ENCODE measurements at places on chromosomes 6 and 20. TPM values are rescaled to one million over a fixed set of nuclear protein-coding genes. Genes with fewer than 3 reads are reported as not detected.
A peak's percentile ranks its signal among the peaks of the same experiment; 100 is the strongest.

Gene LY6G6C
- not detected for total RNA-seq

GRCh38 chr20:37697314-37697713 lies 3.5 kb downstream of the CTNNBL1 start:
- no peak overlapping the region for H3K27ac ChIP-seq
- peaks cover 7% of the 10 kb centered on the region for H3K36me3 ChIP-seq
- no peak for DNase-seq
- H3K4me1 ChIP-seq: peaks cover 27% of the 10 kb centered on the region
- H3K27me3 ChIP-seq: no peaks in the 10 kb centered on the region

DNA sequence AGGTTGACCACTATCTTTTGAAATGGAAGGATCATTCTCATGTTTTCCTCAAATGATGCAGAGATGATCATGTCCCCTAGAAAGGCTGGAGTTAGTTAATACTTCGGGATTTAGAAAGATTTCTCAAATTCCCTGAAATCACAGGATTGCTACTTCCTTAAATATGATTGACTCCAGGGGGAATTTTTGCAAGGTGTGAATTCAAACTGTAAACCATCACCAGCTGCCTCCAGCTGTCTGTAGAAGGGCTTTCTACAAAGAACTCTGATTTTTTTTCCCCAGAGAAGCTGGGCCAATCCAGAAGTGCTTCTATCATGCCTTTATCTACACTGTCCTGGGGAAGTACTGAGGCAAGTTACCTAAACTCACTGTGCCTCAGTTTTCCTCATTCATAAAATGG lies 114.5 kb downstream of the EDN1 start:
- no peak for DNase-seq
- no peak overlapping the region for H3K4me3 ChIP-seq
- no peaks in the 10 kb centered on the region for H3K36me3 ChIP-seq
- peaks cover 2% of the 10 kb centered on the region for H3K27me3 ChIP-seq

DNA sequence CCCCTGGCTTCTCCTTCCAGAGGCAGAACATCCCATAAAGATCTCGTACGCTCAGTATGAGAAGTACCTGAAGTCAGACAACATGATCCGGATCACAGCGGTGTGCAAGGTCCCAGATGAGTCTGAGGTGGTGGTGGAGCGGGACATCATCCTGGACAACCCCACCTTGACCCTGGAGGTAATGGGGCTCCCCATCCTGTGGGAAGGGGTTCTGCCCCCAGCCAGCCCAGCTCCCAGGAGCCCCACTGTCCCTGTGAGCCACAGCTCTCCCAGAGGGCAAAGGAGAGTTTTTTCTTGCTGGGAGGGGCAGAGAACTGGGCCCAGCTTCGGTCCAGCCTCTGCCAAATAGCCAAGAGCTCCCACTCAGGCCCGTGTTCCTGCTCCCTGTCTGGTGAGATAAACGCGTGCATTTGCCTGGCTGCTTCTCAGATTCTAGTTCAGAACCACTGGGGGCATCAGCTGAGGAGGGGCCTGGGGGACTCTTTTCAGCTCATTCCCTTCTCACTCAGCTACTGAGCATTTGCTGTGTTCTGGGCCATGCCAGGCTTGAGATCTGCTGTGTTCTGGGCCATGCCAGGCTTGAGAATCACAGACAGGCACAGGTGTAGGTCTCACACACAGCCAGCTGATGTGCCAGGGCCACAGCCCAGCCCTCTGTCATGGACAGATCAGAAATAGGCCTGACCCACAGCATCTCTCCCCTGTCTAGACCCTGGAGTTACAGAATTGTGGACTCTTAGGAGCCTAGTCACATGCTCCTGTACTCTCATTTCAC lies 39.5 kb downstream of the TGM3 start:
- H3K36me3 ChIP-seq: no peaks in the 10 kb centered on the region
- no peak overlapping the region for H3K27ac ChIP-seq
- no peak overlapping the region for H3K4me3 ChIP-seq
- DNase-seq: no peak
- H3K27me3 ChIP-seq: peaks cover 2% of the 10 kb centered on the region

GRCh38 chr6:136676075-136676474 lies 116.2 kb downstream of the MAP3K5 start:
- no peaks in the 10 kb centered on the region for H3K27me3 ChIP-seq
- no peak overlapping the region for H3K27ac ChIP-seq
- DNase-seq: no peak
- H3K4me1 ChIP-seq: peaks cover 15% of the 10 kb centered on the region

DNA sequence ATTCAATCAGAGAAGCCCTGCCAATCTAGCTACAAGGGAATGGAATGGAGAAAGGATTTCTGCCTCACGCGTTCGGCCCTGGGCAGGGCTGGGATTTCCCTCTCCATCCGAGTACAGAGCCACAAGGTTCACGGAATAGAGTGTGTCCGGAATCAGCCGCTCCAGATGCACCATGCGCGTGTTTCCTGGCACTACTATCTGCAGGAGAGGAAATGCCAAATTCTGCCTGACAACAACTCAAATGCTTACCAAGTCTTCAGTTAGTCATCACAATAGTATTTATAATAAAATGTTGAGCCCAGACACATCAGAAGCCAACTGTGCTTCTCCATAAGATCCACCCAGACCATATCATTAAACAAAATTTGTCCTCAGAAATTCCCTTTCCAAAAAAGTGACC lies 75.1 kb downstream of the COL12A1 start:
- no peak overlapping the region for H3K27ac ChIP-seq
- DNase-seq: no peak
- no peak overlapping the region for H3K4me3 ChIP-seq
- peaks cover 2% of the 10 kb centered on the region for H3K27me3 ChIP-seq
- H3K36me3 ChIP-seq: no peaks in the 10 kb centered on the region

DNA sequence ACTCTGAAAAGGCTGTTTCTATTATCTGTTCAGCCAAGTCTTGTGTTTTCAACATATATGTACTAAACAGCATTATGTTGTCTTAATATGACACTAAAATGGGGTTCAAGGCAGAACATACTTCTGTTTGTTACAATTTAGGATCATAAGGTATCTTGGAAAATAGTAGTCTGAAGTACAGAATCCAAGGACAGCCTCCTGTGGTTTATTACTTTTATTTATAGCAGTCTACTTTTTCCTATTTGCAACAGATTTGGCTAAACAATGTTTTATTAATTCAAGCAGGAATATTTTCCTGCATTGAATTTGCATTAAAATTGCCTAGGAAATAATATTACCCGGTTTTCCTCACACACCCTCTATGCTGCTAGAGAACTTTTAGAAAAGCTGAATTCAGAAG lies 67.7 kb downstream of the PLEKHG1 start:
- H3K4me3 ChIP-seq: no peak overlapping the region
- H3K36me3 ChIP-seq: no peaks in the 10 kb centered on the region
- H3K27ac ChIP-seq: no peak overlapping the region
- DNase-seq: no peak
- peaks cover 4% of the 10 kb centered on the region for H3K27me3 ChIP-seq

Gene PXT1
- total RNA-seq: 0.29 TPM

DNA sequence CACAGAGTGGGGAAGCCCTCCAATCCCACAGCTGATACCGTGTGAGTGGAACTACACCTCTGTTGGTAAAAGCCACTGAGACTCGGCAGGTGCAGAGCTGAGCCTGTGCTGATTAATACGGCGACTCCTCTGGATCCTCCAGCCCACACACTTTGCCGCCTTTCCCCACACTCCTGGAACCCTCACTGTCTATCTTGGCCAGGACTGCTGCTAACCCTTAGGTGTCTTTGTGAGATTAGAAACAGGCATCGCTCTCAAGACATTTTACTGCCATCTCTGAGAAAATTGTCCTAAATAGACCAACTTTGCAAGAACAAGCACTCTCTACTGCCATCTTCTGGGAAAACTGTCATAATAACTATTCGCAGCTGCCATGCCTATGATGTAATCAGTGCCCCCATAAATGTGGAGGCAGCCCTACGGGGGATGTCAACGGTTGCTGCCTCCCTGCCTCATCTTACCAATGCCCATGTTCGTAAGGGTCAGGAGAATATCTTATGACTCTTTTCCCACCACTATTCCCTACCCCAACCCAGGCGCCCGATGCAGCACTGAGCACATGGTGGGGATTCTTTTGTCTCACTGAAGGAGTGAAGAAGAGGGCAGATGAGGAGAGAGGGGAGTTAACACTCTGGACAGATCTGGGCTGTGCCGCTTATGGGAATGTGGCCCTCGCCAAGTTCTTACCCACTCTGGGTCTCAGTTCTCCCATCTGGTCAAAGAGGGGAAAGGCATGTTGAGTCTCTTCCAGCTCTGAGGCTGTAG lies 26.1 kb upstream of the KCNB1 start:
- no peaks in the 10 kb centered on the region for H3K36me3 ChIP-seq
- no peak overlapping the region for H3K4me3 ChIP-seq
- peaks cover 36% of the 10 kb centered on the region for H3K27me3 ChIP-seq
- H3K4me1 ChIP-seq: no peaks in the 10 kb centered on the region

GRCh38 chr6:3868544-3868943 lies 19.4 kb downstream of the FAM50B start:
- no peak for DNase-seq
- H3K4me3 ChIP-seq: no peak overlapping the region
- peaks cover 8% of the 10 kb centered on the region for H3K27me3 ChIP-seq
- peak overlapping the region; percentile 20 for H3K27ac ChIP-seq
- no peaks in the 10 kb centered on the region for H3K36me3 ChIP-seq

DNA sequence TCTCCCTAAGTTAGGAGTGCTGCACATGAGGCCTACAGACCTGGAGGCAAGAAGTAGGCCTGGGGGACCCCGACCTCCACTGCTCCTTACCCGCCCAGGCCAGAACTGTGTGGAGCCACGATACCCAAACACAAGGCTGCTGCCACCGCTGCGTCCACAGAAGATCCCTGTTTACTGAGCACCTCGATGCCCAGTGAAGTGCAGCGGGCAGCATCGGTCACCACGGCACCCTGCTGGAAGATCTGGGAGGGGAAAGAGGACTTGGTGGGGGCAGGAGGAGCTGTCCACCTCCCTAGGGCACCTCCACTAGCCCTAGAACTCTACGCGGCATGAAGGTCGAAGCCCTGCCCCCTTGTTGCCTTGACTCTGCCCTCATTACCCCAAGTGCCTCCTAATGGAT lies 9.9 kb downstream of the GGT7 start:
- H3K36me3 ChIP-seq: peaks cover 4% of the 10 kb centered on the region
- no peak overlapping the region for H3K27ac ChIP-seq

- no peaks in the 10 kb centered on the region for H3K36me3 ChIP-seq
- peaks cover 5% of the 10 kb centered on the region for H3K27me3 ChIP-seq
- no peaks in the 10 kb centered on the region for H3K4me1 ChIP-seq
- H3K4me3 ChIP-seq: no peak overlapping the region
These were observed 102.3 kb downstream of the SH3BGRL2 start for GRCh38 chr6:79733388-79733787.

Gene ADA
- total RNA-seq: 45.1 TPM

GRCh38 chr6:44456070-44456965 lies 68.8 kb downstream of the CDC5L start:
- no peak overlapping the region for H3K27ac ChIP-seq
- H3K27me3 ChIP-seq: peaks cover 5% of the 10 kb centered on the region
- no peaks in the 10 kb centered on the region for H3K4me1 ChIP-seq

Gene TUBE1
- total RNA-seq: 24.4 TPM

Gene MAPK13
- total RNA-seq: 55.7 TPM

DNA sequence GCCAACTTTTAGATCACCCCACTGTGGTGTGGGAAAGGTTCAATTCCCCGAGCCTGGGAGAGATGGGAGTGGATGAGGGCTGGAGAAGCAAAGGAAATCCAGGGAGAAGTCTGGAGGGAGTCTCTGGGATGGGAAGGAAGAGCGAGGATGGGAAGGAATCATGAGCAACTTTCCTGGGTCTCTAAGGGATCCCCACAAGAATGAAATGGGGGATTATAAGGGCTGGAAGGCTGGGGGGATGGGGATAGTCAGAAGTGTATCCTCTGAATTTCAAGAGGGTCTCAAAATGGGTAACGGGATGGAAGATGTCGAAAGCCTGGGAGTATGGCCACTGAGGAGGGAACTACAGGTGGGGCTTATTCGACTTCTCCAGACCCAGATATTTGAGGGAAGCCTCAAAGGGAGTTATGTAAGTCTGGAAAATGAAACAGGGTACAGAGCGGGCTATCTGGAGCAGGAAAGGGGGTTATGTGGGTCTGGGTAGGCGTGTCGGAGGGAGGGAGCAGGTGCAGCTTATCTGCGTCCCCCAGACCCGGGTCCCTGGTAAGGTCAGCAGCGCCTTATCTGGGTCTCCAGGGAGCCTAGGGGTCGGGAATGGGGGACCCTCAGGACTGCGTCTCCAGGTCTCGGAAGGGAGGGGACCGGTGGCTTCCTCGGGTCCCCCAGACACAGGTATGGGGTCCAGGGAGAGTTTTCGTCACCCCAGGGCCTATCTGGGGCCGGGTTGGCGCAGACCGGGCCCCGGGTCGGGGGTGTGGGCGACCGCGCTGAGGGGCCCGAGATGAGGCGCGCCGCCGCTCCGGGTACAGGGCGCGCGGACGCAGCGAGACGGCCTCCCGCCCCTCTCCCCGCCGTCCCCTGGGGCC lies 550 bp downstream of the PLAGL2 start:
- peak overlapping the region; percentile 93 for H3K27ac ChIP-seq
- H3K4me1 ChIP-seq: peaks cover 86% of the 10 kb centered on the region
- no peak for DNase-seq
- no peaks in the 10 kb centered on the region for H3K27me3 ChIP-seq
- H3K4me3 ChIP-seq: peak overlapping the region; percentile 100
- H3K36me3 ChIP-seq: peaks cover 73% of the 10 kb centered on the region

DNA sequence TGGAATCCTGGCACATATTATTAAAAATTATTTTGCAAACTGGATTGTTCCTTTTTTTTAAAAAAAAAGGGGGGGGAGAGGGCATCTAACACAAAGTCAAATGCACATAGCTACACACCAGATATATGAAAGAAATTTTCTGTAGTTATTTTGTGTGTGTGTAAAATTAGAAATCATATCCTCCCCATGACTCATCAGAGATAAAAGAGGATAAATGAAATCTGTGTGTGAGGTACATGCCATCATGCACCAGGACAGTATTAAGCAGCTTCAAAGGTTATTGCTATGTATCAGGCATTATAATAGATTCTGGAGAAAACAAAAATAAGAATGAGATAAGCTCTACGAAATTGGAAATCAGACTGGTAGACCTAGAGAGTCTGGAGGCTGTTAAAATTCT lies 5.2 kb downstream of the BTBD9 start:
- peaks cover 2% of the 10 kb centered on the region for H3K36me3 ChIP-seq
- H3K4me3 ChIP-seq: no peak overlapping the region
- peaks cover 32% of the 10 kb centered on the region for H3K4me1 ChIP-seq

Measured in activated T-helper 1 cell treated with anti-CD3 and anti-CD28 coated beads, Interleukin-12 subunit alpha, Interleukin-12 subunit beta, Interleukin-2, Interleukin-4 antibody, amounts not matched to agents 30 ng/mL and 10 ng/mL and 1 ng/mL, durations not matched to agents 14 hours and 24 hours and 36 hours (primary cell).